CD4-positive, alpha-beta T cell treated with Interleukin-17A for 4 hours (primary cell): ENCODE measurements at places on chromosomes 5 and 9.

GRCh38 chr9:33524306-33524947 lies 376 bp downstream of the ANKRD18B start:
- DNase-seq: peak; percentile 10

DNA sequence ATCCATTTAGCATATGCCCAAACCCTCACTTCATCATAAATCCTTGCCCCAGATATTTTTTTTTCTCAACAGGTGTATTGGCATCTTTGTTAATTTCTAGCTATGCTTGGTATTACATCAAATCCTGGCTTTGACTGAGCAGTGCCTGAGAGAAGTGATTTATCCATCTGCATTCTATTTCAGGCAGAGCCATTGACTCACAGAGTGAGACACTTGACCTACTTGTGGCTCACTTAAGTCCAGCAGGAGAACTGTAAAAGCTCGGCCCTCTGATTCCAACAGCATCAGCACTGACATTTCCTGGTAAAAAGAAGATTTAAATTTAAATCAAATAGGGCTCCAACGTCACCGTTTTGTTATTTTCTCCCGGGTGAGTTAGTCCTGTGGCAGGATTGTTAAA lies 93.4 kb downstream of the PLK2 start:
- DNase-seq: no peak

GRCh38 chr9:117487555-117488175 lies 72.8 kb upstream of the ASTN2 start:
- DNase-seq: peak; percentile 20

DNA sequence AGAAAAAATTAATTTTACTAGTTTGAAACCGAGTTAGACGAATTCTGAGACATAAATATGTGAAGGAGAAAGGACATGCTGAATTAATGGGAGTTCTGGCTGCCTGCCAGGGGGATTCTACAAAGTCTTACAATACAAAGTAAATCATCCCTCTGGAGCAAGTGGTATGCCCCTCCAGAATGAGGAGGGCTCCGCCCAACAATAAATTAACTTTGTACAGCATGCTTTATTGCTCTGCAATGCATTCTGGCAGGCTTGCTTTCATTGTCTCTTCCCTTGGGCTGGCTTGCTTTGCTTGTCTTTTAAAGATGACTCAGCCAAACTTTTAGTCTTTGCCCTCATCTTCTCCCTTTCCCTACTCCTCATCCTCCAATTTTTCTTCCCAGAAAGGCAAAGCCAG lies 11.7 kb upstream of the PCDHB1 start:
- DNase-seq: no peak

GRCh38 chr5:181217803-181218062 lies 5.3 kb upstream of the TRIM41 start:
- DNase-seq: peak; percentile 61

DNA sequence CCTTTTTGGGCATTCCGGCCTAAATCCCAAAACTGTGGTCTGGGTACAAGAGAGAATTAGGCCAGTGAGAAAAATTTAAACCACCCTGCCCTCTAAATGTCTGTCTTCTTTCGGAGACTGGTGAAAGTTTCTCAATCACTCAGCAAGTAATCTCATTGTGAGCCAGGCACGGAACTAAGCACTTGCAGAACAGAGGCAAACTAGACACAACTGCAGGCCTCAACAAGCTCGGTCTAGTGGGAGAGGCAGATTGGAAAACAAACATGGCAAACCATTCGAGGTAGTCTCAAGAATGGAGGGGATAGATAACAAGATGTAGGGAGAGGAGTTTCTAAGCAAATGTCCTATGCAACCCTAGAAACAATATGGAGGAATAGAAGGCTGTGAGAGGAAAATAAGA lies 8.9 kb upstream of the C5orf58 start:
- no peak for DNase-seq

GRCh38 chr5:68449380-68449779 lies 233.8 kb downstream of the PIK3R1 start:
- DNase-seq: no peak

DNA sequence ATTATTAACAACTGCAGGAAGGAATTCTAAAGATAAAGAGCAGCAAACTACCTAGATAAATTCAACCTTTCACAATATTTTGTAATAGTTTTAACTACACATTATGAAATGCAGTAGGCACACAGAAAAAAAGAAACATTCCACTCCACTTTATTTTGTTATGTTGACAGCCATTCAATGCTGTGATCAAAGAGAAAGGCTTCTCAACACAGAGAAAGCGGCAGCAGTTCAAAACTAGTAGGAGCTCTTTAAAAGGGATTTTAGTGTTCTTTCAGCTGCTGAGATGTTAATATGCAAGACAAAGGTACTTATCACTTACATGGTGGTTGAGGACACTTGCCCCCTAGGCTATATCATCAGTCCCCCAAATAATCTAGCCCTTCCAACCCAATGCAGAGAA lies 11.6 kb downstream of the CEMIP2 start:
- DNase-seq: no peak

DNA sequence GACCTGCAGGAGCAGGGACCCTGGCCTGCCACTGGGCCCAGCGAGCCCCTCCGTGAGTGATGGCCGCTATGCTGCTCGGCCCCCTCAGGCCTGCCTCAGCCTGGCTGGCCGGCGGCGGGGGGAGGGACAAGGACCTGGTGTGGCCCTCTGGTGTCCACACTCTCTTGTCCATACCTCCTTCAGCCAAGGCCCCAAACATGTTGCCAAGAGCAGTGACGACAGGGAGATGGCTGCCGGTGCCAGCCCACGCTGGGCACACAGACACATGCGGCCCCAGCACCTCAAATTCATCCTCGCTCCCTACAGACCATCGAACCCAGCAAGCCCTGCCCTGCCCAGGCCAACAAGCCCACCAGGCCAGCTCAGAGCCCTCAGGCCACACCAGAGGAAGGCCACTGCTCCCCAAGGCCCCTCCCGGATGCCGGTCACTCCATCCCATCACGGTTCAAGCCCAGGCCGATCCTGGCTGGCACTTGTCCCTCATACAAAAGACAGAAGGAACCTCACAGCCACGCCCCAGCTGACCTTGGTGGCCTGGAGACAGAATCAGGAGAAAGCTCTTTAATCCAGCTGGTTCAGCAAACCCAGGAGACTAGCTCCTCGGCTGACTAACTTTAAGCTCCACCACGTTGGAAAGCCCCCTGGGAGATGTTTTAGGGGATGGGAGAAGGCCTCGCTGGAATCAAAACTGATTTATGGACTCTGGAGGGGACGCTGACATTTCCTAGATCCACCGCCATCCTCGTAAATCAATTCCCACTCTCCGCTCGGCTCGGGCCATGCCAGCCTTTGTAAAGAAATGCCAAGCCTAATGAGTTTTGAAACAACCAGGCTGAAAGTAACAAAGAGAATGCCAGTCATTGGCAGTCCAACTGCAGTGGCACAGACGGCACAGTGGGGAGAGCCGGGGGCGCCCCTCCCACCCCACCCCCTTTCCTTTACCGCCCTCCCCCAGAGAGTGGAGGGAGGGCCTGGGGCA lies 84.9 kb downstream of the VAV2 start:
- DNase-seq: no peak

DNA sequence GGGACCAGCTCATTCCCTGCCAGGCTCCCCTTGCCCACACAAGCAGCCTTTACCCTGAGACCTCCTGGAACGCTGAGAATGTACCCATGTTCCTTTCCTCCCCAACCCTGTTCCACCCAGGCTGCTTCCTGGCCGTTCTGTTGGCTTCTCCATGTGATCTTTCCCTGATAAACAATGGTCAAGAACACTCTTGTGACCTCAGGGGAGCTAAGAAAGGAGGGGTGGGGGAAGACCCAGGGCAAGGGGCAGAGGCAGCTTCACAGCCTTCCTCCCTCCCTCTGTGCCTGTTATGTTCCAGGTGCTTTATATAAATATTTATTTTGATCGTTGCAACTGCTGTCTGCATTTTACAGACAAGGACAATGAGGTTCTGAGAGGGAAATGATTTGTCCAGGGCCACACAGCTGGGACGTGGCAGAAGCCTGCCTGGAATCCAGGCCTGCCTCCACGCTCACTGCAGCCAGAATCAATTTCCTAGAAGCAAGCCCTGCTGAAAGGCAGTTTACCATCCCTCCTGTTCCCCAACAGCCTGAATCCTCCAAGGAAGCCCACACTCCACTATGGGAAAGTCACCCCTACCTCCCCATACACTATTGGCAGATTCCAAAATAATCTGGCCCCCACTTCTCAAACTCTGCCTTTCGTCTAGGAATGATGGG lies 3.9 kb downstream of the SHROOM1 start:
- no peak for DNase-seq

DNA sequence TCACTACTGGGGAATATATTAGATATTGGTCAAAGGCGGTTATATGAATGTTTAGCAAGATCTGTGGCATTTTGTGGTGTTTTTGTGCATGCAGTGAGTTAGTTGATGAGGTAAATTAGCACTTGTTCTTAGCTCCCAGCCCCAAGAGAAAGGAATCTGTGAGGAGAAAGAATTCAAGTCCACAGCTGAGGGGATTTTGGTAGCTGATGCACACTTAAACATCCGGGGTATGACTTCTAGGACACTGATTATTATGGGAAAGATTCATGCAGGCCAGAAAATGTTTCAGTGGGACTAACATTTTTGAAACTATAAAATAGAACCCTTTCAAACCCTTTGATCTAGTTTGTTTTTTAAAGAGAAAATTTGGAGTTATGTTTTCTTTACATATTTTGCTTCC lies 118.2 kb upstream of the RPS23 start:
- DNase-seq: no peak

DNA sequence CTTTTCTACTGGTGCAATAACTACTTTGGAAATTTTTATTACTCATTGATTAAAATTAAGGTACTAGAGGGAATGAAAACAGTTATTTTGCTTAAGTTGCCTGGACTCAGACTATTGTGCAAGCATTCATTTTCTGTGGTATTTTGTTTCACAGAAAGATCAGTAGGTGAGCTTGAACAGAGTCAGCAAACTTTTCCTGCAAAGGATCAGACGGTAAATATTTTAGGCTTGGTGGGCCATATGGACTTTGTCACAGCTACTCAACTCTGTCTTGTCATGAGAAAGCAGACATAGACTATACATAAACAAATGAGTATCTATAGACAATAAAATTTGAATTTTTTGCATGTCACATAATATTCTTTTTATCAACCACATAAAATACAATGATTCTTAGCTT lies 1036.4 kb downstream of the NR2F1-AS1 start:
- DNase-seq: no peak

GRCh38 chr5:148541054-148541835 lies 113.1 kb downstream of the HTR4 start:
- no peak for DNase-seq

DNA sequence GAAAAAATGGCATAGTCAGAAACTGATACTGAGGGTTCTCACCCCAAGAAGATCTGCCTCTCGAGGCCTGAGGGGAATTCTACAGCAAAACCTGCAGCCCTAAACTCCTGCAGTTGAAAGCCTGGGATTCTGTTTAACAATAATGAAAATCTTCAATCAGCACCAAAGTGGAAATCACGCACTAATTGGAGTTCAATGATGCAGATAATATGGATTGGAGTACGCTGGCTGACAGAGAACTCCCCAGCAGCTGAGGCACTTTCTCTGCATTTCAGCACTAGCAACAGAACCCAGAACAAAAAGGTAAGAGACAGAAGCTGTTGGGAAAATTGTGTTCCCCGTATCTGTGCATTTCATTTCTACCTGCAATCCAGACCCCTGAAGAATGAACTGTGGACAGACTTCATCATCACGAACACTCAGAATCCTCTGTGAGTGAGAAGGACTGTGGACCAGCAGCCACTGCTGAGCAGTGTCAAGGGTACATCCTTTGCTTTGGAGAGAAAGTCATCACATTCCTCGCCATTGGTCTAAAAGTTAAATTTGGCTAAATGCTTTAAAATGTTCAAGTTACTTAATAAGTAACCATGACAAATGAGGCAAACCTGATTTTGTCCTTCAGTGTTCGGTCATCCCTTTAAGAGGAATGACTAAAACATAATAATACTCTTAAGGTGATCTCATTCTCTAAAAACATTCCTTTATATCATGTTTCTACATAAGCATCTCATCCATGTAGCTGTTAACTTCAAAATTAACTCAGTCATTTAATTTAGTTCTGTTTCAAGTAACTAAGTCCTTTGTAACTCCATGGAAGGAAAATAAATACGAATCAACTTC lies 126.1 kb downstream of the GAS1 start:
- no peak for DNase-seq

DNA sequence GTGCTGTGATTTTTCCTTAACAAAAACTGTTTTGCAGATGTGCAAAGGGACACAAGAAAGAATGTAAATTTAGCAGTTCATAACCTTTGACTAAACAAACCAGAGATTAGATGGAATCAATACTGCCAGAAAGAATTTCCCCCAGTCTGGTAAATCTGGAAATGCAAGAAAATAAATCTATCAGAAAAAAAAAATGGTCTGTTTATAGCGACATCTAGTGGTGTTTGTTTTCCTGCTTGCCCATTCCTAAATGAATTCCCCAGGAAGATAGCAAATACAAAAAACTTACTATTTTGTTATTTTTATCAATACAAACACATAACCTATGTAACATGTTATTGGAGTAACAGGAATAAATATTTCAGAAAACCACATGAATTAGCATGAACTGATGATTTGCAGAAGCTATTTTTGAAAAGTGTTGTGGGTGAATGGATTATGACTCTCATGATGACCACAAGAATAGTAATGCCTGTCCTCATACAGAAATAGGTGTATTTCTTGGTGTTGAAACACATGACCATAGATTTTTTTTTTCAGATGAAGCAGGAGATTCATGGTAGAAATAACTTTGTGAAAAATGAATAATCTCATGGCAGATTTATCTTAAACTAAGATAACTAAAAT lies 1703.8 kb downstream of the MAT2B start:
- DNase-seq: no peak

DNA sequence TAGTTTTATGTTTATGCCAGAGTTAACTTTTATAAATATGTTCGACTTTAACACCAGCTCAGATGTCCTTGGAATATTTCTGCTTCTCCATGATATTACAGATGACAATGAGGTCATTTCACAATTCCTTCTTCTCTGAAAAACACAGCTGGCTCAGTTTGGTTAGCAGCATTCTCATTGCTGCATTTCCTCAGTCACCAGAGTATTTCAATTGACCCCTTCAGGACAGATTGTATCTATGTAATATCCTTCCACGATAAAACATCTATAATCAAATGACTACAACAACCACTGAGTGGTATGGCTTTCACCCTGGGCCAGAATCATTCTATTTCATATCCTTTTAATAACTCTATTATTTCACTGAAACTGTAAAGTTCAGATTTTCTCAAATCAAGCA lies 148.7 kb downstream of the OXCT1 start:
- DNase-seq: no peak

DNA sequence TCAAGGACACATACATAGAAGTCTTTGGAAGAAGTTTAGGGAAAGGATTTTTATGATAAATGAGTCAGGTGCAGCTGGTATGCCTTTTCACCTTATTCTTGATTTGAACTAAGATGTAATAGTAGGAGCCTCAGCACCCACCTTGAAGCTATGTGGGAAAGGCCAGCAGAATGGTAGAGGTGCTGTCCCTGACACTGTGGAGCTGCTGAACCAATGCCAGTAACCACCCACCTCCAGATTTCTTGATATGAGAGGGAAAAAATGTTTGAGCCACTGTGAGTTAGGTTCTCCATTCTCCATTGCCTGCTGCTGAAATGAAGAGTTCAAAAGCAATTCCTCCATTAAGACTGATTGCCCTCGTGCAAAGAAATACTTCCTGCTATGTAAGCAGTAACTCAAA lies 12.2 kb upstream of the HMGCR start:
- no peak for DNase-seq
